A172 (cell line): ENCODE measurements at places on chromosomes 1 and 21.

DNA sequence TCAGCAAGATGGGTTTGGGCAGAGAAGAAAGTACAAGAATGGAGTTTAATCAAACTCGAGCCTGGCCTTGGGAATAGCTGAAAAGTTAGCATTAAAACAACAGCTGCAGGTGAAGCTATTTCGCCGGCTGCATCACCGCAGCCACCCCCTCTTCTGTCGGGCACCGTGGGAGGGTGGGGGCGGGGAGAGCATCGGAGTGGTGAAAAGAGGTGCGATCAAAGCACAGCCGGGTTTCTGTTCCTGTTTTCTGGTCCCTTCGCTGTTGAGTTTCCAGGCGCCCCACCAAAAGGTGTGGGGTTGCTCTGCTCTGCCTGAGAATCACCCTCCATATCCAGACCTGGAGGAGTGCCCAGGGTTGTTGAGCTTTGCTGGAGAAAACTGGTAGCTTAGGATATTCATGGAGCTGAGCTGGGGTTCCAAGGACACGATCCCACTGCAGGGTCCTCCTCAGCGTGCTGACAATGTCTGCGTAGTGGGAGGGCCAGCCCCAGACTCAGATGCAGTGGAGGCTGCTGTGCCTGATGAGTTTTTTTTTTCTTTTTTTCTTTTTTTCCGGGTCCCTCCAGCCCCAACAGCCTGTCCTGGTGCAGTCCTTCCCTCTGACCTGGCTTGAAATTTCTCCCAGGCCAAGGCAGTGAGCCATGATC, 127.5 kb upstream of the C1orf174 start:
- no peak for DNase-seq

DNA sequence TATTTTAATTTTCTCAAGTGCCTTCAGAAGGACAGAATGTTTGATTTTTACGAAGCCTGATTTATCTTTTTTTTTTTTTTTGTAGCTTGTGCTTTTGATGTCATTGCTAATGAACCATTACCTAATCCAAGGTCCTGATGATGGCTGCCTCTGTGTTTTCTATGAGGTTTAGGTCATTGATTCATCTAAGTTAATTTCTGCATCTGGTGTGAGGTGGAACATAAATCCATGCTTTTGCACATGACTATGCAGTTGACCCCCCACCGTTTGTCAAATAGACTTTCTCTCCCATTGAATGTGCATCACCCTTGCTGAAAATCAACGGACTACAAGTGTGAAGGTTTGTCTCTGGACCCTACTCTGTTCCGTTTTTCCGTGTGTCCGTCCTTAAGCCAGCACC, 50.5 kb downstream of the COL6A1 start:
- DNase-seq, result no peak

- DNase-seq, result no peak
Observed at GRCh38 chr1:170305777-170306512, 160.2 kb downstream of the NTMT2 start.

DNA sequence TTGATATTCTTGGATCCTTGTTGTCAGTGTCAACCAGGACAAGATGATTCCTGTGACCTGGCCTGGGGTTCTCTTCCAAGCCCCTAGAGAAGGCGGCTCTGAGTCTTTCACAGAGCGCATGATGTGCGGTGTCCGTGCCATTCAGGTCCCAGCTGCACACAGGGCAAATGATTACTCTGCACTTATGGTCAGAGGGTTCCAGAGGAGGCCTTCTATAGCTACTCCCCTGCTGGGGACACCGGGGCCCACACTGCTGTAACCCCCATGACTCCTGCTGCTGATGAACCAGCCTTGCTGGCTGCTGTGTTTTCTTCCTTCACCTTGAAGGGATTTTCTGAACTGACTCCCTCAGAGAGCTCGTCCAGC, 1.5 kb downstream of the PTGFRN start:
- DNase-seq, result no peak

DNA sequence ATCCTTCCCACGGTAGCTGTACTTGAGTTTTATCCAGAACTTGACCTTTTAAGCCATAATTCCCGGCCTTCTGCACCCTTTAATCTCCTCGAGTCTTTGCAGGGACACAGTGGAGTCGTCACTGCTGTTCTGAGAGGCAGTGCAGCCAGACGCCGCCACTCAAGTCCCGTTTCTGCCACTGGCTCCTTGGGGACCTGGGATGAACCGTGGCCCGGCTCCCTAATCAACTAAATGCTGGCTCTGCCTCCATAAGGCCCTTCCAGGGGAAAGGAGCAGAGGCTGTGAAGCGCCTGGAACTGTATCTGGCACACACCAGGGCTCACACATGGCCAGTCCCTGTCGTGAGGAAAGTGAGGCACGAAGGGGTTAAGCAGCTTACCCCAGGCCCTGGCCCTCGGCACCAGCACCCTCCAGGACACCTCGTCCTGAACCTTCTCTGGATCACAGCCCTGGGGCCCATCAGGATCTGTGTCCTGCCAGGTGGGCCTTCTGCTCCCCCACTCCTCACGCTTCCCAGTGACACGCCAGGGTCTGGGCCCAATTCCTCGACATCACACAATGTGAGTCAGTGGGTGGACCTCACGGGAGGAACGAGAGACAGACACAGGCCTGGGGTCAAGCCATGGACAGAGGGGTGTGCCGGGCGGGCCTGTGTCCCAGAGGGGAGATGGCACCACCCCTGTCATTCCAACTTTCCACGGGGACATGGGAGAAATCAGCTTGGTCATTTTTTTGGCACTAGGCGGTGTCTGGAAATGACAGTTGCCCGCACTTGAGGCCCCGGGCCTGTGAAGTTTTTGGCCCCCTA, 23.5 kb upstream of the C1orf174 start:
- DNase-seq, result no peak

DNA sequence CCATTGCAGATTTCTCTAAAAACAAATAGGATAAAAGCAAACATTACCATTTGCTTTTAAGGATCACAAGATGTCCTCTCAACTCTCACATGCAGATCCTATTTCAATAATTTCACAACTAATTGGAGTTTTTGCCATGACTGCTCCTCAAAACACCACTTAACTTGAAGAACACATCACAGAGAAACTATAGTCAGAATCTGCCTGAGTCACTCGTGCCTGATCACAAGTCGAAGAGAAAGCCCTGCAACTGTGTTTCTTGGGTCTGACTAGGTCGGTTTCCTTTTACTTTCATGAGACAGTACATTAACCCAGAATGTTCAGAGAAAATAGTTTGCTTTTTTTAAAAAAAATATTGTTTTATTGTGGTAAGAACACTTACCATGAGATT, 46.3 kb upstream of the SMYD2 start:
- no peak for DNase-seq

DNA sequence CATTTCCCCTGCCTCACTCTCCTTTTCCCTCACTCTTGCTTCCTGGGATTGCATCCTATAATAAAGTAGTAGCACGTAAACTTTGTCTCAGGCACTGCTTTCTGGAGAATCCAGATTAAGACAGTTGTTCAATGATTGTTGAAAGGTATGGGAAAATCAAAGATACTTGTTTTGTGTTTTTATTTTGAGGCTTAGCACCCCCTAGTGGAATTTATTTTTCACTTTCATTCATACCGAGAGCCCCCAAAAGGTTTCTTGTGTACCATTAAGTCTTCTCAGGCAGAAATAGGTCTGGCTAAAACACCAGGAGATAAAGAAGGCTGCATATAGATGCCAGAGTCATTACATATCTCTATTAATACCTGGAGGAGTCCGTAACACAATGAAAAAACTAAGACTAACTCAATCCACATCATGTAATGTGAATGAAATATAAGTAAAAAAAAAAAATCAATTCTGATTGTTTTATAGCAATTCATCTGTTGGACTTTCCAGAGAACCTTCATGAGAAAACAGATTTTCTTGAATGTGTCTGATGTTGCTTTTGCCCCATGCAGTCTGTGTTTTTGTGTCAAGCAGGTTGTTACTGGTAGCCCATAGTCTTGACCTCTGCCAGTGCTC, 103.5 kb downstream of the RPE65 start:
- peak; percentile 18 for DNase-seq

GRCh38 chr1:74824497-74825107, 91.7 kb downstream of the TYW3 start:
- no peak for DNase-seq

DNA sequence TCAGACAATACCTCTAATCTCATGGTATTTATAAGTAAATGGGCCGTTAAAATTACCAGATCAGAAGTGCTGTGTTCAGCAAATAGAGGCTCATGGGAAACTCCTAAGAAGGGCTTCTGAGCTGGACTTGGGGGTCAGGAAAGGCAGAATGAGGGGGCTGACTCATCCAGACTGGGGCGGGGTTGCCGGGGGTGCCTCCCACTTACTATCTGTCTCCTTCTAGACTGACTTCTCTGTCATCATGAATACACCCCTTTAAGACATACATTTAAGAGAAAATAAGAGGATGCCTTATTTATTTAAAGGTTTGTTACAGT, 96.0 kb upstream of the ERRFI1 start:
- DNase-seq, result peak; percentile 73

GRCh38 chr1:207067185-207067584, 14.1 kb downstream of the PFKFB2 start:
- DNase-seq, result no peak

DNA sequence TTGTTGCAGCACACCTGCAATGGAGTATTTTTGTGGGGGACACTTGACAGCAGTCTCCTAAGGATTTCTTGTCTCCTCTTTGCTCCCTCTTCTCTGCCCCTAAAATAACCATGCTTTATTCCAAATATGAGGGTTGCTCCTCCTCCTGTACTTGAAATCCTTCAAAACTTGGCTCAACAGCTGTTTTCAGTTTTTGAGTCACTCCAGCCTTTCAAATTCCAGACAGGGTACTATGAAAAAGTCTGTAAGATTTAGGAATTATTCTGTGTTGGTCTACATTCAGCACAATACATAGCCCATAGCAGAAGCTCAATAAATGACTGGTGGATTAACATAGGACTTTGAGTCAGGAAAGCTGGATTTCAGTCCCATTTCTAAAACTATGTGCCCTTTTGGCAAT, 5.5 kb downstream of the AP4B1 start:
- DNase-seq, result no peak

GRCh38 chr1:239388159-239388485, 1.8 kb downstream of the CHRM3 start:
- DNase-seq, result no peak

GRCh38 chr1:93732514-93732913, 50.9 kb upstream of the BCAR3 start:
- no peak for DNase-seq

DNA sequence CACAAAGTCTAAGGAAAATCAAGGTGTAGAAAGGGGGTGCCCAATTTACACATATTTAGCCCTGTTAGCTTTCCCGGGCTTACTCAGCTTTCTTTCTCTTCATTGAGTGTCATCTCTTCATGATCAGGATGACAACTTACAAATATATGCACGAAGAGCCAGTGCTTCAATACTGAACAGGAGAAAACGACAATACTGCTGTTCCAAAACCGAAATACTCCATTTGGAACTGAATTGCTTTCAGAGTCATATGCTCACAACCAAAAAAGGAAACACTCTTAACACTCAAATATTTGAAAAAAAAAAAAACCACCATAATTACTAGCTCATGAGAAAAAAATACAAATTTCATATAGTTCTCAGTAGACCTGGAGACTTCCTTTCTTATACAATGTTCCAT, 272.1 kb upstream of the DUSP10 start:
- no peak for DNase-seq

GRCh38 chr1:111541721-111542120, 38.3 kb upstream of the ADORA3 start:
- peak; percentile 68 for DNase-seq

GRCh38 chr1:110190282-110190929, 19.7 kb upstream of the KCNC4 start:
- no peak for DNase-seq

GRCh38 chr1:109148987-109149561, 35.2 kb downstream of the ELAPOR1 start:
- no peak for DNase-seq

GRCh38 chr1:5423109-5423508, 569.1 kb downstream of the NPHP4 start:
- DNase-seq, result no peak

DNA sequence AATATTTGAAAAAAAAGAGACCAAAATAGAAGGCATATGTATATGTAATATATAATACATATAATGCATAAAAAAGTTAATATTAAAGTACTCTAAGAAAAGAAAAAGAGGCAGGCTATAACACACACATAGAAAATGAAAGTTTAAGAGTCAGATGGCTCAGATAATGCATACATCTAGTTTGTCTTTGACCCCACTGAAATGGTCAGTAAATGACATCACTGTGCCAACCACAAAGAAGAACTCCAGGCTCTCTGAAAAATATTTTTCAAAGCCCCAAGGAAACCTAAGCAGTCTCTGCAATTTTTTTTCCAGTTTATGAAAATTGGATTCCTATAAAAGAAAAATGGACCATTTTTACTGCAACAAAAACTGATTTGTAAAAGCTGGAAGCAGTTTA, 55.4 kb upstream of the SCYL3 start:
- no peak for DNase-seq

DNA sequence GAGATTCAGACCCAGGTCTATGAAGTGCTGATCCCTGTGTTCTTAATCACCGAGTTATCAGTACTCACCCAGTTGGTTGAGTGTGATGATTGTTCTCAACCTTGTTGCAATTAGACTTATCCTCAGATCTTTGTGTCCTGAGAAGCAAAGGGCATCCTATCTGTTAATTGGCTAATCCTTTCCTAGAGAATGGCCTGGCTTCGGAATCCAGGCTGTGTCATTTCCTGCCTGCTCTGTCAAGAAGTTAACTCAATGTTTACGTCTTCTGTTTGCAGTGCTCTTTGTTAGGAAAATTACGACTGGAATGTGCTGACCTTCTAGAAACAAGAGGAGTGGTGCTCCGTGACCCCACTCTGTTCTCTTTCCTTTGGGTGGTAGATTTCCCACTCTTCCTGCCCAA, 14.7 kb downstream of the GAS5 start:
- DNase-seq, result peak; percentile 75

DNA sequence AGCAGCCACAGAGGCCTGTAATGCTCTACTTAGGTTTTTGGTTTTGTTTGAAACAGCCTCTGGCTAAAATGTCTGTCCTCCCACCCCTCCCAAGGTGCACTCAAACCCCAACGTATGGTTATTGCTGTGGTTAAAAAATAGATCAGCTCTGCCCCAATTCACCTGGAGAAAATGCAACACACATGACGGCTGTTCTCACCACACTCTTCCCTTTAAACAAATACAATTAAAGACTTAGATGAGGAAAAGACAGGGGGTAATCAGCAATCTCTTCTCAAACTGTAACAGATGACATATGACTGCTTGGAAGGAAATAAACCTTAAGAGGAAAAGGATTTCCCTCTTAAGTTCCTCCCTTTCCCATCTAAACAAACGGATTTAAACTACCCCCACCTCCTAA, 6.2 kb upstream of the MTMR11 start:
- DNase-seq, result no peak

- DNase-seq, result no peak
Observed at GRCh38 chr1:10467078-10467477, 5.3 kb downstream of the DFFA start.
